ENCODE measurements at places on chromosomes 1 and 21.

DNA sequence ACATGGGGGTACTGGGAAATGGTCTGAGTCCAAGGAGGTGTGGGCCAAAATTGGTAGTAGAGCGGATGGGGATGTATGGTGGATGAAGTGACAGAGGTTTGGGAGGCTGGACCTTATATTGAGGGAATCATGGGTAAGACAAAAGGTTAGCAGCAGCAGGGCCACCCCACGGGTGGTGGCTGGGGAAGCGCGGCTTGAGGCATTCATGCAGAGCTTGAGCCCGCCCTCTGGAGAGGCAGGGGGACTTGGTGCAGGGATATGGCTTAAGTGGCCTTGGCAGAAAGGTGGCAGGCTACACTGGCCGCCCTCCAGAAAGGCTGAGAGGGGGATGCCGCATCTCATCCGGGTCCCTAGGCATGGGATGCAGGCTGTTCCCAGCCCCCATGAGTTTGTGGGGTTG lies 31.5 kb downstream of the HMGB4 start:
- no peak for DNase-seq

DNA sequence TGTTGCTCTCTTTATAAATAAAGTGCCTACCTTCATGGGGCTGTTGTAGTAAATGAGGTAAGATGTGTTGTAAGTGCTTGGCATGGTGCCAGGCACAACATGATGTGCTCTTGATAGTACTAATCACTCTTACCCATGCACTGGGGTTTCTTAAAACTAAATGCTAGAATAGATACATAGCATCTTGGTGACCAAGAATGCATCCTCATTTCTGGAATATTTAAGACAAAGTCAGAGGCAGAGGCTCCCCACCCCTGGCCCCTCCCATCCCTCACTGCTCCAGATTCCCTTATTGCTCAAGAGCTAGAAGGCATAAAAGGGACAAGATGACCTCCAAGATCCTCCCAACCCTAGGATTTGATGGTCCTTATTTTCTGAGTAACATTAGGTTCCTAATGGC lies 61.3 kb downstream of the GLUL start:
- DNase-seq, result no peak

DNA sequence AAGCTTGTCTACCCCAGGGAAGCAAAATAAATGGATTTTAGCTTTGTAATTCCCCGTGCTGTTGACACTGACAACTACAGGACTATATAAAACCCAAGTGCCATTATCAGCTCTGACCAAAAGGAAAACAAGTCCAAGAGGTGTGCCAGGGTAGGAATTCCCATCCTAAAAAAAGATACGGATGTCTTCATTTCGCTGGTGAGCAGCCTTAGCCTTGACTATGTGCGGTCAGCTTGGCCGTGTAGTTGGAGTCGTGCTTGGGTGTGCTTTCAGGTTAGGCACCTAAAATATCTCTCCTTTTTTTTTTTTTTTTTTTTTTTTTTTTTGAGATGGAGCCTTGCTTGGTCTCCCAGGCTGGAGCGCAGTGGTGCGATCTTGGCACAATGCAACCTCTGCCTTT lies 28.9 kb upstream of the ACTN2 start:
- DNase-seq, result no peak

DNA sequence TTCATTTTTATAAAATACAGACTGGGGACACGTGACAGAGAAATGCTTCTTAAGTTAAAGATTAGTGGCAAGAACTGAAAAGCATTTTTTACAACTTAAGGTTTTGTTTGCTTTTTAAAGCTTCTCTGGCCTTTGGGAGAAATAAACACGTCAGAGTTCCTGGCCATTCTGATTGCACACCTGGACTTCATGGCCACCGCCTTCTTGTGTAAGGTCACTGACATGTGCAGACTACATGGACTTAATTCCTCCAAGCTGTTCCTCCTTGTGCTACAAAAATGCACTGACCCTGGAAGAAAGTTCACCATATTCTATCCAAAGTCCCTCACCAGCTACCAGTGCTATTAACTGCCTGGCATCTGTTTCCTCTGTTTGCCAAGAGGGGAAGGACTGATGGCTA lies 56.1 kb downstream of the GADD45A start:
- no peak for DNase-seq

DNA sequence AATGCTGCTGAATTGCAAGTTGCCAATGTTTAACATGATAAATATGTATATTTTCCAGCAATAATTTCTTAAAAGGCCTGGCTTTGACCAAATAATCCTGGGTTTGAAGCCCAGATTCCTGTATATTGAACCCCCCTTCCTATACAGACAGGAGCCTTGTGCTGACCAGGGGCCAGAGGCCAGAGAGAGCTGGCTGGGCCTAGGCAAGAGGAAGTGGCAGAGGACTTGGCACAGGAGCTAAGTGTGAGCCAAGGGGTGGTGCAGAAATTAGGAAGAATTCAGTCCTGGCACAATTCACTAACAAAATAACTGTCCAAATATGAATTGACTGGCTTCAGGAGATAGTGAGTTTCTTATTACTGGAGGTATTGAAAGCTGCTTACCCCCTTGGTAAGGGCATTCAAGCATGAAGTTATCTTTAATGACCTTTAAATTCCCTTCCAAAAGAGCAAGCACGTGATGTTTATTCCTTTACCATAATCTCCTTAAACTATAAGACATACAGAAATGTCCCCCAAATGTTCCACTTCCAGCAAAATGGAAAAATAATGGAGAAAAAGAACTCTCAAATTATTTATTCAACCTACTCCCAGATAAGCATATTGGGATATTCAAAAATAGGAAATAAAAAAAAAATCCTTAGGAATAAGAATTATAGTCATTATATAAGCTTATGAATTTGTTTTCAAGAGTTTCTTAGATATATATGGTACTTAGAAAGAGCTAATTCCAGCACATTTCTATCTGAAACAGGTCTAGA lies 26.6 kb downstream of the NIBAN1 start:
- DNase-seq, result no peak

Measured in AG09309 (cell line).